ENCODE measurements at places on chromosomes 4 and X.

- DNase-seq: no peak
These were observed 26.3 kb downstream of the DCLK2 start for GRCh38 chr4:150104404-150105027.

DNA sequence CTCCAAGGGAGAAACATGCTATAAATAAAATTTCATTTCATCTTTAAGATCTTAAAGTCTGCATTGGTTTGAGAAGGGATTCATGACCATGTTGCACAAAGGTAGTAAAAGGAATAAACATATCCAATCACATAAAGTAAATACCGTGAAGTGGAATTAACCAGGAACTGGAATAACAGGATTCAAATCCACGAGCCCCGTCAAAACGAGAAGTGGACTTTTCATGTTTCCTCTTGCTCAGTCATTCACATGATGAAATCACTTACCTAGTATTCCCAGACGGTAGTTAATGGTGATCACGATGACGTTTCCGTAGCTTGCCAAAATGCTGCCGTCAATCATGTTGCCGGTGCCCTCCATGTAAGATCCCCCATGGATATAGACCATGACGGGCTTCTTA lies 199.7 kb downstream of the NLGN4X start:
- DNase-seq: no peak

- DNase-seq: no peak
These were observed 21.0 kb downstream of the S100G start for GRCh38 chrX:16671005-16671404.

- DNase-seq: no peak
These were observed 89.7 kb downstream of the PDHA2 start for GRCh38 chr4:95929448-95930064.

- no peak for DNase-seq
These were observed 62.1 kb downstream of the GPC4 start for GRCh38 chrX:133353233-133353632.

Data from urothelium cell line (cell line).